SW 1271 (cell line): ENCODE measurements at places on chromosomes 1 and 21.

DNA sequence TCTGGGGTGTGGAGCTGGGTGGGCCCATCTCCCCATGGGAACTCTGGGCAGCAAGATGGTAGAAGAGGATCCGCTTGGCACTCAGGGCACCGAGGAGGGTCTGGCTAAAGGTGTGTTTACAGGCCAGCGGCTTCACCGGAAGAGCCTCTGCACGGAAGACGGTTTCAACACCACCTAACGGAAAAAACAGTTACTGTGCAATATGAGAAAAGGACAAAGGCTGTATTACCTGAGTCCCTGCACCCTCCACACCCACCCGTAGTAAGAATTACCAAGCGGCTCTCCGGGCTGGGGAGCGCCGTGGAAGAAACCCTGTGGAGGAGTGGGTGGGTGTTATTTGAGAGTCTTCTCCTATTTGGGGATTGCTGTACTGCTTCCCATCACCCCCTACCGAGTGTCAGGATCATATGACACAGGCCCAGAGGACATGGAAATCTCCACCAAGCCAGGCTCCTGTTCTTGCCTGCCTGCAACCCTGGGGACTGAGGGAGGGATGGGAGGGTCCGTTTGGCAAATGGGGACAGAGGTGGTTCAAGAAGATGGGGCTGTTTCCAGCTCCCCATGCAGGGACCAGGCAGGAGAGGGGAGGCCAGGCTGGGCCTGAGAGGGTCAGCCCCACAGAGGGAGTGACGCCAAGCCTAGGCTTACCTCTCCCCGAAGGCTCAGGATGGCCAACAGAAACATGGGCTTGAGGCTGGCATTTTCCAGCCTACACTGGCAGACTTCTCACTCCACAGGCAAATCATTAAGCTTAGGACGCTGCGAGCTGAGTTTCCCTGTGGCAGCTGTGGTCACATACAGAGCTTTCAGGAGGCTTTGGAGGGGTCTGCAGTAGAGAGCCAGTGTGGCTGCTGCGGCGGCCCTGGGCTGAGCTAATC is 203.5 kb upstream of the TMEM51 start:
- no peak for DNase-seq

GRCh38 chr1:184959626-184960025 is 14.7 kb downstream of the NIBAN1 start:
- DNase-seq = no peak

- DNase-seq = no peak
Measured at GRCh38 chr1:244758708-244759107, 76.8 kb upstream of the COX20 start.

DNA sequence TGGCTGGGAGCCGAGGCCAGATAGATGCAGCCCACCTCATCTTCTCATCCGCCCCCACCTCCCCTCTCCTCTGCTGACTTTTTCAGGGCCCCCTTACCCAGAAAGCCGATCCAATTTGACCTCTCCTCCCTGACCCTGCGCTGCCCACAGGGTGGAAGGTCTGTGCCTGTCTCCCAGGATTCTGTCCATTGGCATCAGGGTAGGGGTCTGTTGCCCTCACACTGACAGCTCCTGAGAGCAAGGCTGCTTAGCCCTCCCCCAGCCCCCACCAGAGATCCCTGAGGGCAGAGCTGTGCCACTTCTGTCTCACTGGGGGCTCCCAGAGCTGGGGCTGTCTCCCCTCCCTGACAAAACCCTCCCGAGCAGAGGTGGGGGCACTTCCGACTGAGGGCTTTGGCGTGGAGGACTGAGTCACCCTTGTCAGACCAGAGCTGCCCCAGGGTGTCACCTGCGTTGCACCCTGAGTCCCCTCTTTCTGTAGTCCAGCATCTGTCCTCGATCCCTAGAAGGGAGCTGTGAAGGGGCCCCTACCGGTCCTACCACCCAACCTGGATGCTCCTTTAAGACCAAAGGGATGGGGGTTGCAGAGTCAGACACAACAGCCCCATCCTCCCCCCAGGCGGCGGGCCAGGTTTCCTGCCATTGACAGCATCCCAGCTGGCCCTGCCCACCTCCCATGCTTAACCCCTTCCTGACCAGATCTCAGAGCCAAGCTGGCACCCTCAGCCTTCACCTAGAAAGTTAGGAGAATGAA is 2.4 kb upstream of the FAM110D start:
- DNase-seq = no peak
